ENCODE measurements at places on chromosomes 1 and 21.

DNA sequence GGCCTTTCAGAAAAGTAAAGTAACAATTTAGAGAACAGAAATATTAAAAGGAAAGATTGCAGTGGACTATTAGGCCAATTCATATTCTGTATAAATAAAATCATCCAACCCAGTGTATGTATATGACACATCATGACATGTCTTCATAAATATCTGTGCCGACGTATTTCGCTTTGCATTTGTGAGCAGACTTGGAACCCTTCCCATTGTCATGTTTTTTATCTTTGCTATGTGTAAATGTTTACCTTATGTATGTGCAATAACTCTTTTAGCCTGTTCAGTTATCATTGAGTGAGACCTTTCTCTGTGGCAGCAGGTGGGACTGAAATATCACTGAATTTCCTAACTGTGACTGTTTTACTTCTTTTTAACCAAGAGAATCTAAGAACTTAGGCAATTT, 58.0 kb upstream of the FAM3B start:
- no peak for DNase-seq

GRCh38 chr1:216665856-216666255, 57.4 kb downstream of the ESRRG start:
- no peak for DNase-seq

- no peak for DNase-seq
Measured at GRCh38 chr1:201672685-201673084, 133.8 kb downstream of the NAV1 start.

GRCh38 chr21:44911384-44912157, 9.1 kb downstream of the ITGB2 start:
- DNase-seq, result no peak

GRCh38 chr1:164725401-164725800, 166.4 kb downstream of the PBX1 start:
- no peak for DNase-seq

DNA sequence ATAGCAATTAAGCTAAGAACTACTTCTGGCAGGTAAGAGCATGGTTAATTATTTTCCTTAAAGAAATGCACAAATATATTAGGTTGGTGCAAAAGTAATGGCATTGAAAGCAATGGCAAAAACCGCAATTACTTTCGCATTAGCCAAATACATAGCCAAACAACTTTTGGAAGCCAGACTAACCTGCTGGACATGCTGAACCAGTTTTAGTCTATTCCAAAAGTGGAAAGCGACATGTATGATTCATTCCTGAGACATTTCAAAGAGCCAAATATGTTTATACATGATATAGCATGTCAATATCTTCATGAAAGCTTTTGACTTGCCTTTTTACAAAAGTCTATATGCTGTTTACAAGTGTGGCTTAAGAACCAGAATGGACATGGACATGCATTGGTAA, 23.4 kb upstream of the DR1 start:
- no peak for DNase-seq

DNA sequence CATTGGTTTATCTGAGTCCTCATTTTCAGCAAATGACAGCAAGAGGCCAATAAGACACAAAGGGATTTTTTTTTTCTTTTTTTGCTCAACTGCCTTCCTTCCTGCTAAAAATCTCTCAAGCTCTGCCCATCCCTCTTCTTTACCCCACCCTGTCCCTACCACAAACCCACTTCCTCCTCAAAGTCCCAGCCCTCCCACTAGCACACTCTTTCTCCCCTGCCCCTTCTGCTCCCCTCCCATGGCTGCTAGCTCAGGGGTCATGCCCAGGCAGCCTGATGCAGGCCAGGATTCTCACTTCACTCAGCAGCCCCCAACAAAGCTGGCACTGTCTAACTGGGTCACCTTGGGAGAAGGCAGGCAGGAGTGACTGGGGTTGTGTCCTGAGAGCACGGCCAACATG, 28.8 kb upstream of the PPP2R5A start:
- no peak for DNase-seq

DNA sequence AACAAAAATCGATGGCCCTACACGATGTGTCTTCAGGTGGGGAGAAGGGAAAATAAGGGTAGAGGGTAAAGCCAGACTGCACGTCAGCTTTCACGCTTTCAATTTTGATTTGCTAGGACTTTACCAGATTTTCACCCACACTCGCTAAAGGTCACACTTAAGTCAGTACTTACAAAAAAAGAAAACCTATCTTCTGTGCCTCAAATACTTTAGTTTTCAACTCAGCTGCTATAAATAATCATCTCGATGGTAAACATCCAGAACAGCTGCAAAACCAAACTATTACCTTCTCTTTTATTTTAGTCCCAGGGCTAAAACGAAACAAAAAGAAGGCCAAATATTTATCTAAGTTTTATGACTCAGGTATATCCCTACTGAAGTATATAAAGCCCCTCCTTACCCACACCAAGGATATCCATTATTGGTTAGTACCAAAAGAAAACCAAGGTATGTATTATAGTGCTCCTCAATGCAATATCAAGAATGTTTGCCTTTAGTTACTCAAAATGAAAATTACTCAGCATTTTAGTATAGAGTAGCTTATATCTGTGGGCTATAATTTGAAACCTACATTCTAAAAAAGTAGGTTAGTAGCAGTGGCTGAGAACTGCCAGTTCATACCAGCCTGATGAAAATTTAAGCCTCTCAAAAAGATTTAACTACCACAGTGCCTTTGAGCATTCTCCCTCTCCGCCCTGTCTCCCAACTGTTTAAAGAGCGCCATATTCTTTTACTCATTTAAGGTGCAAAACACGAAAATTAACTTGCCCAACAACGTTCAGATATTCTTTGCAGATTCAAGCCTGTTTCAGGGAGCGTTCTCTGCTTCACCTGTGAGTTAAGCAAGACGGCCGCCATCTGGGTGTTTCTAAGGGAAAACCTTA, 1.5 kb downstream of the CSDE1 start:
- DNase-seq, result no peak

GRCh38 chr1:26234644-26235370, 807 bp downstream of the CEP85 start:
- DNase-seq, result peak; percentile 14

DNA sequence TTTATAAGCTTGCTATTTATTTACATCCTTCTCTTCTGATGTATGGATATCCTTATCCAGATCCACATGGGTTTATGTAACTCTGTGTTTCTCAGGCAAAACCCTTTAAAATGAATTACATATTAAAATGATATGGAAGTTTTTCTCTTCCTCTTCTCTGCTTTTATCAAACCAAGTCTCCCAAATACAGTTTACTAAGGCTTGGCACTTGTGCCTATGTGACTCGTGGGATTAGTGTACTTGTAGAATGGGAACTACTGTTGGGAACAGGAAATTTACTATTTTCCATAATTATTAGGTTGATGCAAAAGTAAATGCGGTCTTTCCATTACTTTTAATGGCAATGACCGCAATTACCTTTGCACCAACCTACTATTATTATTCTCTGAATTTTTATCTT, 14.8 kb downstream of the SIM2 start:
- DNase-seq, result no peak

DNA sequence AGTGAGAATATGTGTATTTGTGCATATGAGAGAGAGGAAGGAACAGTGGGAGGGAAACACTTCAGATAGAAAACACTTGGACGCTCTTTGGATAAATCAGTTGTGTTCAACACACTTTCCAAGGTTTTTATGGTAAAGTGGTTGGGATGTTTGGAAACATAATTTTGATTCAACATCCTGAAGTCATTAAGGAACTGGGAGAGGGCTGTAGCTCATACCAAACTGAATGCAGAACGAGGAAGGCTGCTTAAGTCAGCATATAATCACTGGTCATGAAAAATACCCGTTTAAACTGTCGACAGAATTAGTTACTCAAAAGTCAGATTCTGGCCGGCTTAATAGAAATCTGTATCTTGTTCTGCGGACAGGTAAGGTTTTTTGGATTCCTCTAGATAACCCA, 14.9 kb downstream of the LIX1L start:
- DNase-seq, result no peak

GRCh38 chr1:98651116-98651632, 10.3 kb upstream of the SNX7 start:
- no peak for DNase-seq

GRCh38 chr1:237031480-237031879, 10.5 kb upstream of the RYR2 start:
- DNase-seq, result no peak

- no peak for DNase-seq
Measured at GRCh38 chr1:156942176-156942575, 21.7 kb downstream of the LRRC71 start.

GRCh38 chr1:85571828-85572227, 8.7 kb upstream of the CCN1 start:
- no peak for DNase-seq

- no peak for DNase-seq
Measured at GRCh38 chr1:118983558-118984041, 4.5 kb downstream of the TBX15 start.

DNA sequence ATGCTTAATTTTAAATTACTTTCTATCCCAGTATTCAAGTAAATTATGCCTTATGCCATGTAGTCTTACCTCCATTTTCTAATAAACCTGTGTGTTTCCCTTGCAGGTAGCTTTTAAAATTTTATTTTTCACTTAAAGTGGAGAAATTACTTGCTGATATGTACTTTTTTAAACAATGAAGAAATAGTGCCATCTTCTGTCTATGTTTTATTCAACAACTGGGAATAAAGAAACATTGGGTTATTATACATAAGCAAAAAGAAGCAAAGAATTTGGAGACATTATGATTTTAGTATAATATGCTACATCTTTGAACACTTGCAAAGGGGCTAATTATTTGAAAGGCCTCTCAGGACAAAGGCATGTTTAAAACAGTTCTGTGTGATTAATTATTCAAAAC, 1912.9 kb downstream of the MRPL39 start:
- no peak for DNase-seq

GRCh38 chr1:209601809-209602657, 18.5 kb downstream of the CAMK1G start:
- DNase-seq, result peak; percentile 28
